ENCODE measurements at places on chromosomes 1 and 21.
A peak's percentile ranks its signal among the peaks of the same experiment; 100 is the strongest.

GRCh38 chr1:229231754-229232119 lies 39.2 kb upstream of the RAB4A start:
- DNase-seq: no peak

DNA sequence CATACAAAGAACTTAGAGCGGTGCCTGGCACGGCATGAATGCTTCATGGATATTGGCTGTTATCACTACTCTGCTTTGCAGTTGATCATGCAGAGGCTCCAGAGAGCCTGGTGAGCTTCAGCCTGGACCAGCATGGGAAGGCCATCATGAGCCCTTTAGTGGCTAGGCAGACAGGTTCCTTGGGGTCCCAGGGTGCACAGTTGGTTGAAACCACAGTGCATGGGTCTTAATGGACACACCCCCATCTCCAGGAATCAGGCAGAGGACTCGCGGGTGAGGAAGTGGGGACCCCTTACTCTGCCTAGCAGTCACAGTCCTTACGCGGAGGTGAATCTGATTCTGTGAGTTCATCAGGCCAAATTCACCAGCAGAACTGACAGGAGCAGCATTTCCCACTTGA lies 1.1 kb downstream of the GJB5 start:
- DNase-seq: no peak

GRCh38 chr1:207893737-207894582 lies 17.0 kb downstream of the CD34 start:
- DNase-seq: no peak

GRCh38 chr1:245074232-245074747 lies 80.5 kb upstream of the KIF26B start:
- no peak for DNase-seq

DNA sequence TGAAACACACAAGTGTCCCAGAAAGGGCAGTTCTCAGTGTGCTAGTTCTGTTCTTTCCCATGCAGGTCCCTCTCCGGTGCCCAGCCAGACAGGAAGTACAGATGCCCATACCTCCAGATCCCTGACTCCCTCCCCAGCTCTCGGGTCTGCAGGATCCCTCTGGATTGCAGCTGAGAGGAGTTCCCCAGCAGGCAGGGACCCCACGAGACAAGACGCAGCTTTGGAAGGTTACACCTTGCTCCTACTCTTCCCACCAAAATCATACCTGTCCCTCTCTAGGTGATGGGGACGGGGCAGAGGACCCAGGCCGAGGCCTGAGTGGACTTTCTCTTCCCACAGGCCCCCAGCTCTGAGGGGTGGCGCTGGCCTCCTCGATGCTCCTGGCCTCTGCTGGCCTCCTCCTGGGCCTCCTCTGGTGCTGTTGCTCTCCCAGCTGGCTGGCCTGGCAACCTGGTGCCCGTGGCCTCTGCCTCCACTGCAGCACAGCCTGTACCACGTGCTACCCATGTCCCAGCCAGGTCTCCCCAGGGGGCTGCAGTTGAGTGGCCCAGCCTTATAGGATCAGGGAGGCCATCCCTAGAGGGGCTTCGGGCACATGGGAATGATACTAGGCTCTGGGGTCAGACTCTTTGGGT lies 9.4 kb downstream of the LDLRAD2 start:
- DNase-seq: no peak

DNA sequence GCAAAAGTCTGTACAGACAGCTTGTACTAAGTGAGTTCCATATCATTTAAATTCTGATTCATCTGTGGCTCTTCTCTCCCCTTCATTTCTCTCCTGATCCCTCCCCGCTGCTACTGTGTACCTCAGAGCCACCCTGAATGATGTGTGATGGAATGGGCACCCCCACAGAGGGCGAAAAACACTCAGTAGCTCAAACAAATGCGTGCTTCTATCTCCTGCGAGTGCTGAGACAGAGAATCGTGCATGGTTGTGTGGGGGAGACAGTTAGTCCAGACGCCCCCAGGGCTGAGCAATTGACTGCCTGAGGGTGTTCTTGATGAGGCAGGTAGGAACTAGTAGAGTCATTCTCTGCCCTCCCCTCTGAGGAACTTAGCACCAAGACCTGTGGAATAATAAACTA lies 269.8 kb downstream of the ZNF648 start:
- no peak for DNase-seq

- no peak for DNase-seq
These were observed 5.9 kb downstream of the VPS45 start for GRCh38 chr1:150073516-150073915.

DNA sequence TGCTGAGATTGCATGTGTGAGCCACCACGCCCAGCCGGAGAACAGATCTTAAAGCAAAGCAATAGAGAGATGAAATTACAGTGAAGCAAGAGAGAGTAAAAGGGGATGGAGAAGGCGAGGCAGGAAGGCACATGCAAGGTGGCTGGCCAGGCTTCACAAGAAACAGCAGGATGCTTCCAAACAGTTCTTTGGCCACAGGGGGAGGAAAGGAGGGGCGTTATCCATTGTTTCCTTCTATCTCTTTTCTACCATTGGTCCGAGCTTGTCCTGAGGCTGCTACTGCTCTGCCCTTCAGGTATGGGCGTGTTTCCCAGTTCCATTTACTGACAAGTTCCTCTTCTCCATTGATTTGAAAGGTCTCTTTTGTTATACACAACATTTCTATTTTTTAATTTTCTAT lies 33.7 kb upstream of the PARP1 start:
- DNase-seq: no peak

- no peak for DNase-seq
These were observed 21.6 kb upstream of the RCOR3 start for GRCh38 chr1:211237579-211237978.

- DNase-seq: no peak
These were observed 12.4 kb downstream of the USP25 start for GRCh38 chr21:15742052-15742670.

DNA sequence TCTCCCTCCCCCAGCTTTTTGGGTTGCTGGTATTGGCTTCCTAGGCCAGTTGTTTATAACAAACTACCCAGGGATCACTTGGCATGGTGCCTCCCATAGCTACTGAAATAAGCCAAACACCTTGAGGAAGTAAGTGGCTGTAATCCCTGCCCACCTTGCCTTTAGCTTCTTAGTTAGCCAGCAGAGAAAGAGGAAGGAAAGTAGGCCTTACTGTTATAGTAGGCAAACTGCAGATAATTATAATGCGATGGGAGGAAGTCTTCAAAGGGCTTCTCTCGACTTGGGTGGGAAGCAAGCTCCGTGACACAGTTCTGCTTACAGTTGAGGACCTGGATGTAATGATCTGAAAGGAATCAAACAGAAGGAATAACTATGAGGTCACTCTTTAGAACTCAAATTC lies 8.2 kb downstream of the P3H1 start:
- no peak for DNase-seq

DNA sequence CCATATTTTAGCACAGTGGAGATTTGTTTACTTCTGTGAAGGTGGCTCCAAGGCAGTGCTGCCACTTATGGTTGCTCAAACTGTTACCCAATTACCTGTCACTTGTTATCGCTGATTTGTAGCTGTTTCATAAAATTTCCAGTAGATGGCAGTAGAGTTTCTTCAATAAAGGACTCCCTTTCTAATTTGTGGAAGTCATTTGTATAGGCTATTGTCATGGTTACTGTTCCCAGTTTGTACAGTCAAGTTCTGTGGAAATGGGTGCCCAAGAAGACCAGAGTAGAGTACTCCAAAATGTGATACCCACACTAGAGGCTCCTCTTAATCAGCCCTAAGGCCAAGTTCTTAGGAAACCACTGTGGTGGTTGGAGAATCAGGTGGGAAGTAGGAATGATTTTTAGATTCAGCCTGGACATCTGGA lies 186.1 kb downstream of the CLEC20A start:
- peak; percentile 32 for DNase-seq

DNA sequence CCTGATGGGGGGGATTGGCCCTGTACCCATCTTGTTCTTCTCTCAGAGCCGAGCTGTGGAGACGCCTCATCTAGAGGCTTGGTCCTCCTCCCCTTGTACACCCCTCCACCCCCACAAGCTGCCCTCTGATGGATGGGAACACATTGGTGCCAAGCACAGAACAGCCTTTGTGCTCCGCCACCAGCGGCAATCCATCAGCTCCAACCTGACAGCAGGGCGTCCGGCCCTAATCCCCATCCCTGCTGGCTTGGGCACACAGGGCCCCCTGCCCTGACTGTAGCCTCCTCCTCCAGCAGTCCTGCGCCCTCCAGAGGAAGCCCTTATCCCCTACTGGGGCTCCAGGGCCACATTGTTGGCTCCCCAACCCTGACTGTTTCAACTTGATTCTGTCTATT lies 3.8 kb upstream of the MYOG start:
- DNase-seq: no peak

All from CD4-positive, alpha-beta T cell treated with Interleukin-1 beta for 1 hour (primary cell).